ENCODE measurements at places on chromosomes 4 and X.

DNA sequence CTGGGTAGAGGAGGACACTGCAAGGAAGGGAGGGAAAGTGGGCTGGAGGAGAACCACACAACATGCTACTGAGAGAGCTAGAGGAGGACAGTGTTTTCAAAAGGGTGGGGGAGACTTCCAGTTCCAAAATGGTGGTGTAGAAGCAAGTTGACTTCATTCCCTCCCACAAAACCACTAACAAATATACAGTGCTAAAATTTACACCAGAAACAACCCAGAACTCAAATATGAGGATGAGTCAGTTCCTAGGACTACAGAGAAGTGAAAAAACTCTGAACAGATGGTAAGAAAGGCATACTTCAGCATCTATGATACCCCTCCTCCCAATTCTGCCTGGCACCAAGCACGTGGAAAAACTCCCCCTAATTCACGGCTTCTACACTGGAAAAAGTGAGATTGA lies 9.8 kb downstream of the AADAT start:
- no peak for DNase-seq

GRCh38 chr4:134201216-134202161 lies at the start of gene PABPC4L:
PABPC4L (minus strand) TSS chr4:134201789; CDS start chr4:134201019, 770 bp downstream.
- peak; percentile 25 for DNase-seq

DNA sequence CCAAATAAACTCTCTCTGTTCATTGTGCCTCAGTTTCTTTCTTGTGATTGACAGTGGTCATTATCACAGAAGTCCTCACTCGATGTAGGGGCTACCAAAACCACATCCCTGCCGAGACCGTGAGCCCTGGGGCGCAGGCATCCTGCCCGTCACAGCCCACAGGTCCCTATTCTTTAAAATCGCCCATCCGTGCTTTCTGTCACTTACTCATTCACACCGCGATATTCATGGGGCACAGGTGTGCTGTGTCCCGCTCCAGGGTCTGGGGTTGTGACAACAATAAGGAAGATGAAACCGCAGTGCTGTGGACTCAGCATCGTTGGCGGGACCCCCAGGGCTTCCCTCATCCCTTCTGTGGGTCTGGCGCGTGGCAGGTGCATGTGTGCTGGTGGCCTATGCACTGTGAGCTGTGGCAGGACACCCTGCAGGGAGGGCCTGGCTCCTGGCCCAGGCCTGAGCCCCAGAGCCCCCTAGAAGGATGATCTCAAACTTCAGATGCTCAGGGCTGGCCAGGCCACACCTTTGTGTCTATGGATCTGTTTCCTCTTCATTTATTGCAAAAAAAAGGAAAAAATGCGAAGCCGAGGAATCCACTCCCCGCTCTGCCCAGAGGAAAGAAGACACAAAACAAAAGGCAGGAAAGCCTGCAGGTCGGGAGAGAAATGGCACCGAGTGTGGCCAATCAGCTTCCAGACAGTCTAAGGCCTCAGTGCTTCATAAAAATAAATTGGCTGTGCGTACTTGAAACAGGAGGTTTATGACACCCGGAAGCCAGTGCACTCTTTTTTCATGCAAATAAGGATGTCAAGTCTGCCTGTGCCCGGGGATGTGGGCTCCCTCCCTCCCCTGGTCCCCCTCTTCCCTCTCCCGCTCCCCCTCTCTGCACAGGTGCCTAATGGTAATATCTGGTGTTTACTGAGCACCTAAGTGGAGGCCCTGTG lies 109.5 kb upstream of the ADRA2C start:
- DNase-seq = no peak

DNA sequence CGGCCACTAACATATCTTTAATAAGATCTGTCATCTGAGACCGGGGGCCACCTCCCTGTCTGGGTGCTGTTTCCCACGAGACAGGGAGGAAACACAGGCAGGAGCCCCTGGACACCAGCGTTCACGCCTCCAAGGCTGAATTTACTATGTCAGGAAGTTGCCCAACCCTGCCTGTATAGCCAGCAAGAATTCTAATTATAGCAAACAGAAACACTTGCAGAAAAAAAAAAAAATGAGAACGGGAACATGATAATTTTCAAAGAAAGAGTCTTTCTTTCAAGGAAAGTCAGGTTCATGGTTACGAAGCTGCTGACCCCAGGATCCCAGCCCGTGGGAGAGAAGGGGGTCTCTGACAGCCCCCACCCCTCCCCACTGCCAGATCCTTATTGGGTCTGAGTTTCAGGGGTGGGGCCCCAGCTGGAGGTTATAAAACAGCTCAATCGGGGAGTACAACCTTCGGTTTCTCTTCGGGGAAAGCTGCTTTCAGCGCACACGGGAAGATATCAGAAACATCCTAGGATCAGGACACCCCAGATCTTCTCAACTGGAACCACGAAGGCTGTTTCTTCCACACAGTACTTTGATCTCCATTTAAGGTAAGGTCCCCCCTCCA lies at the start of gene IL3RA:
IL3RA (plus strand) TSS at position 455 of the 613 bp plus-strand sequence. CDS start 4,981 bp downstream, outside the sequence.
- no peak for DNase-seq

DNA sequence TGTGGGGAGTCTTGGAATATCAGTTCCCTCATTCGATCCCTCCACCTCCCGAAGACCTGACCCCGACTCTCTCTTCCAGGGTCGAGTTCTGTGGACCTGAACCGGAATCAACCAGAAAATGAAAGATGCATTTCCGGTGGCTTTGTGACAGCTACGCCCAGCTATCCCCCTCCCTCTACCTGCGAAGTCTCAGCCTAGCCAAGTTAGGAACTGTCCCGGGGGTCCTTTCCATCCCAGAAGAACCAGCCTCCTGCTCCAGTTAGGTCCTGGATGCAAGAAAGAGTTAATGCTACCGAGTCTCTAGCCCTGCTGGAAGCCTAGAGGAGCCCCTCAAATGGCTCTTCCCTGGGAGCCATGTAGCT lies 13.4 kb upstream of the ETDC start:
- no peak for DNase-seq

DNA sequence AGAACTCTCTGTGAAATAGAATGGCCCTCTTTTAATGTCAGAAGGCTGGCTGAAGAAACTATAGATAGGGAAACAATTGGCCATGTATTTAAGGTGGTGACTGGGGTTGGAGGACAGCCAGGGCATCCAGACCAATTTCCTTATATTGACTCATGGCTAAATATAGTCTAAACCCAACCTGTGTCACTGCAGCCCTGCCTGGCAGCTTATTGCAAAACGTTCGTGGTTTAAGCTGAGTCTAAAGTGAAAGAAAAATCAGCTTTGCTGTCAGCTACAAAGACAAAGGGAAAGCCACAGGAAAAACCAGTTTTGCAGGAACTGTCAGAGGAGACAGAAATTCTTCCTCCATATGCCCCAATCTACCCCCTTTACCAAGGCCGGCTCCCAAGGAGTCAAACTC lies 902.8 kb upstream of the NDST4 start:
- no peak for DNase-seq

DNA sequence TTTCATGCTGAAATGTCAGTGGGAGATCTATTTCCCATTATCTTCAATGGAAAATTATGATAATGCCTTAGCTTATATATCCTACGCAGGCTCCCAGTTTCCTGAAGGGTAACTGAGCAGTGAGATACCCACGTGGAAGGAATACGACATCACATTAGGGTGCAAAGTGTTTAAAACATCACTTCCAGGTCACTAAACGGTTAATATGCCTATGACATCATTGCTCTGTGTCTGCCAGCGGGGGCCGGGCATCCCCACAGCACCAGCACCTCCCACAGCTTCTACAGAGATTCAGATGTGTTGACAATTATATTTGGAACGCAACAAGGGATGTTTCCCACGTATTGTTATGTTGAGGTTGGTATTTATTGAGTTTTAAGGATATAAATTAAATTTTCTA lies 27.1 kb downstream of the TMEM271 start:
- no peak for DNase-seq

GRCh38 chrX:74500067-74500466 lies 78.8 kb downstream of the SLC16A2 start:
- DNase-seq = no peak

DNA sequence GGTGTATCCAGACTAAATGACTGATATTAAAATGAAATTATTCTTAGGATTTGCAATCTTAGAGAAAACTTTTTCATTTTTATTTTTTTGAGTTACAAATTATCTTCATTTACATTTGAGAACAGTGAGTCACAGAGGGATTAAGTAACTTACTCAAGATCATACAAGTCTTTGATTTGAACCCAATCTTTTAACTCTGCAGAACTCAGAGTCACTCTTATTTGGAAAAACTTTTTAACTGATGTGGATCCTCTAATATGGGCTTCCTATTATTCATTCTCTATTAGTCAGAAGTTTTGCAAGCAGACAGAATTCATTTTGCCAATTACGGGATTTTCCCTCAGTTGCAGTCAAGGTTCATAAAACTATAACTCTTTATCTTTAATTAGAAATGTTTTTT lies 20.1 kb downstream of the HPRT1 start:
- DNase-seq = no peak

DNA sequence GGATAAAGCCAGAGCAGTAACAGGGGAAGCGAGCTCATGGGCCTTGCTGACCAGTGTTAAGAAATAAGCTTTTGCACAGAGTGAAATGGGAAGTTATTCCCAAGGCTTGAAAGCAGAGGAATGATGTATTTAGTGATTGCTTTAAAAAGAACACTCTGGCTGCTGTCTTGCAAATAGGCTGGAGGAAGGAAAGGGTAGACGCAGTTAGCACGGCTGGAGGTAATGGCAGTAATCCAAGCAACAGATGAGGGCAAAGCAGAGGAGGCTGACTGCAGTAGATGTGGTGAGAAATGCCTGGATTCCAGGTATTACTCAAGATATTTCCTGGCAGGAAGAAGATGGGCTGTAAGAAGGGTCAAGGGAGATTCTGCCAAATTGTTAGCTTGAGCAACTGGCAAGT lies 1342.3 kb upstream of the AGA start:
- DNase-seq = no peak

GRCh38 chr4:56243107-56243506 lies 144.2 kb downstream of the AASDH start:
- DNase-seq = no peak

DNA sequence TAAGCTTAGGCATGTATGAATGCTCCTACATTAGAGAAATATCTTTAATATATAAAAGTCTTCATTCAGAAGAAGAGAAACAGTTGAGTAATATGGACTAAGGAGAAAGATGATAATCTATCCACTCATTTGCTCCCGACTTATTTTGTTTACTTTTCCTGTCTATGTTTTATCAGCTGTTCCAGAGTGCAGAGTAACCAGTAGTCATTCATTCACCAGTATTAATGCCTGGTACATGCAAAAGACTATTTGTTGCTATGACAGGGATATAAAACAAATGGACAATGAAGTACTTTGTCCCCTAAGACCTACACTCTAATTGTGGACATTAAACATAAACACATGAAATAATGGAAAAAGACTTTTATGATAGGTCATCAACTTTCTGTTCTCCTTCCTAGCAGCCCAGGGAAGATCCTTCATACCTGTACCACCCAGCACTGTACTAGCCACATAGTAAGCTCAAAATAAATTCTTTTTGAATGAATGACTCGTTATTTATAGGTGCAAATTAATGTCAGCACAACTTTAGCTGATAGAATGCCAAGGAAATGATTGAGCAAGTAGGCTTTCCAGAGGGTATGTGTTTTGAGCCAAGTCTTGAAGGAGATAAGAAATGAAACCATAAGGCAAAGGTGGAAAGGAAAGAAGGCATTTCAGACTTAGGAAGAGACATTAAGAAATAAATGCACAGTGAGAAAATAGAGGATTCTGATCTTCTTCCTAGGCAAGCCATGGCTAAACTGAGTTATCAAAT lies 45.0 kb upstream of the IL13RA1 start:
- no peak for DNase-seq

GRCh38 chr4:125826801-125827695 lies 512.3 kb downstream of the FAT4 start:
- no peak for DNase-seq

DNA sequence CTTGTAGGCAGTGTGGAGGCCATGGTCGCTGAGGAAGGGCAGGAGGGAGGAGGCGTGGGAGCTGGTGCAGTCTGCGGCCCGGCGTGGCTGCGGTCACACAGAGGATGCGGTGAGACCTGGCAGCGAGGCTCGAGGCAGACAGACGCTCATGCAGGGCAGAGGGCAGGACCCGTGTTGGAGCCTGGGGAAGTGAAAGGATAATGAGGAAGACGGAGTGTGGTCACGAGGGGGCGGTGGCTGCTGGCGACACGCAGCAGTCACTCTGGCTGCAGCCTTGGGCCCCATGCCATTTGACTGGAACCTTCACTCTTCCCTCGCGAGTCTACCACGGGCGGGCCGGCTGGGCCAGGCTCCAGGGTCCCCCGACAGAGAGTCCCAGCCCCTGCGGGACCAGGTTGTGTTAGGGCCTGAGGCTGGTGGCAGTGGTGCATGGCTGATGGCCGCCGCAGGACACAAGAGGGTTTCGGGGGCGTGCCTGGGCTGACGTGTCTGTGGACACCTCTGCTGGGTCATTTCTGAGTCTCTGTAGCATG lies 68.8 kb upstream of the HGFAC start:
- no peak for DNase-seq

DNA sequence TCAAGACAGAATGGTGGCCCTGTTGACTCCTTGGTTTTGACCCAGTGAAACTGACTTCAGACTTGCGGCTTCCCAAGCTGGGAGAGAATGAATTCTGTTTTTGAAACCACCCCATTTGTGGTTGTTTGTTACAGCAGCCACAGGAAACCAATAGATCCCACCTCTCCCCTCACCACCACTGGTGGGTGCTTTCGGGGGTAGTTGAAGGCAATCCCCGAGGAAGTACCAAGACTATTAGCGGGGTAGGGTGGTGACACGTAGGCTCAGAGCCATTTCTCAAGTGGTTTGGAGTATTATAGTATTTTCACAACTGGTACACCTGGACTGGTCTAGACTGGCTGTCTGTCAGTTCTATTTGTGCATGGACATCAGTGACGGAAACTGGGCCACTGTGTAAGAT lies 189.1 kb upstream of the RBPJ start:
- no peak for DNase-seq

DNA sequence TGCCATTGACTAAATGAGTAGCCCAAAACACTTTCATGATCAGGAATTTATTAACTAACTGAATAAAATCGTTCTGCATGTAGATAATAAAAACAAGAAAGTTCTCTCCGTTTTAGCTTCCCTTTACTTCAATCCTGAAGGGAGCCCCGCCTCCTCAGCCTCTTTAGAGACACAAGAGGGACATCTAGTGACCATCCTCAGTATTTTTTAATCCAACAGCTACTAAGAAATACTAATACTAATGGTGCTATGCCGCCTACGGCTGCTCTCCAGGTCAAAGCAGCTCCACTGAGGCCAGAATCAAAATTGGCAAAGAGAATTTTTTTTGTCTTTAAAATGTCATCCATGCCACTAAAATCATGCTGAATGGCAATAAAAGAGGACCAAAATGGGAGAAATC lies 3.2 kb upstream of the PCDH19 start:
- DNase-seq = peak; percentile 54

GRCh38 chr4:41006141-41006540 lies 208.2 kb downstream of the APBB2 start:
- DNase-seq = no peak

GRCh38 chr4:856225-856901 lies 30.4 kb upstream of the CPLX1 start:
- no peak for DNase-seq

Data from mesothelial cell of epicardium (in vitro differentiated cells).